ENCODE measurements at places on chromosomes 16 and 17.

- DNase-seq: no peak
Measured at GRCh38 chr16:407253-407652, 5.6 kb downstream of the DECR2 start.

- DNase-seq: no peak
Measured at GRCh38 chr16:88078111-88078775, 127.0 kb downstream of the BANP start.

DNA sequence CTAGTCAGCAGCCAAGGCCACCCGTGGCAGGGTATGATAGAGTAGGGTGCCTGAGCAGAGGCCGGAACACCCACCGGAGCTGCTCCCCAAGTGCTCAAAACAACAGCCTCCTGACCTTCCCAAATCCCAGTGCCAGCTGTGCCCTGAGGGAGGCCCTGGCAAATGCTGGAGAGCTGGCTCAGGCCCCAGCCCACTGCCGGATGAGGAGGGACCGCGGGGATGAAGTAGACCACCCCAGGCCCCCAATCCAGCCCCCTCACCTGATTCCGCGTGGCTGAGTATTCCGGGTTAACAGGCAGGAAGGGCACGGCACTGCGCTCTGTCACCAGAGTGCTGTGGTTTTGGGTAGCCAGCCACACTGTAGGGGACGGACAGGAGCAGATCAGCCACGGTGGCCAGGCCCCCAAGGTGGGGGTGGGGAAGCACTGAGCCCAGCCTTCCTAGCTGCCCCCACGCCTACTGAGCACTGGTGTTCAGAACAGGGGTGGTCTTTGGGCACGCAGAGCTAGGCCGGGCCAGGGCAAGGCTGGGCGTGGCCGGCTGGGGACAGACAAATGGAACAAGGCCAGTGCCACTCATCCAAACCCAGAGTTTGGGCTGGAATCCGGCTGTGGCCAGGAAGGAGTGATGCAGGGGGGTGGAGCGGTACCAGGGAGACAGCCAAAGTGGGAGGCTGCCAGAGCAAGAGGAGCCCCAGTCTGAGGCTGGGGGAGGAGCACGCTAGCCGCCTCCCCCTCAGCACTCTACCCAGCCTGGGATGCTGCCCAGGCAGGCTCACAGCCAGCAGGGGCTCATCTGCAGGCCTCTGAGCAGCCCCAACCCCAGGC is 9.1 kb downstream of the TP53I13 start:
- no peak for DNase-seq

DNA sequence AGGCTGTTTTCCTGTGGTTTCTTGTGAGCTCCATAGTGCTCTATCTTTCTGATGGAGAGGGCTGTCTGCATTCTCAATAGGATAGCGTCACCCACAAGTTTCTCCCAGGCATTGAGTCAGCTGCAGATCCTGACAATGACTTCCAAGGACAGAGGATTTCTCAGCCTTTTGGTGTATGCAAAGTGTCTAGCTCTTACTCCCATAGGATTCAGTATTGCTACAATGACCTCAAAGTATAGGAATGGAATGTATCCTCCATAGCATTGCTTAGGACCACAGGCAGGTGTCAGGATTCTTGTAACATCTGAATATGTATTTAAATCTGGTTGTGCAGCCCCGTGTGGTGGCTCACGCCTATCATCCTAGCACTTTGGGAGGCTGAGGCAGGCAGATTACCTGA is 32.3 kb downstream of the SMIM36 start:
- no peak for DNase-seq

- DNase-seq: no peak
Measured at GRCh38 chr17:6099492-6099891, 29.3 kb downstream of the WSCD1 start.

GRCh38 chr17:19294443-19294842 is 57.3 kb downstream of the EPN2 start:
- DNase-seq: no peak
